Stimulated activated CD8-positive, alpha-beta memory T cell treated with anti-CD3 and anti-CD28 coated beads, Interleukin-4, amount 100 ng/mL, for 48 hours (primary cell): ENCODE measurements at places on chromosomes 11 and 22.

DNA sequence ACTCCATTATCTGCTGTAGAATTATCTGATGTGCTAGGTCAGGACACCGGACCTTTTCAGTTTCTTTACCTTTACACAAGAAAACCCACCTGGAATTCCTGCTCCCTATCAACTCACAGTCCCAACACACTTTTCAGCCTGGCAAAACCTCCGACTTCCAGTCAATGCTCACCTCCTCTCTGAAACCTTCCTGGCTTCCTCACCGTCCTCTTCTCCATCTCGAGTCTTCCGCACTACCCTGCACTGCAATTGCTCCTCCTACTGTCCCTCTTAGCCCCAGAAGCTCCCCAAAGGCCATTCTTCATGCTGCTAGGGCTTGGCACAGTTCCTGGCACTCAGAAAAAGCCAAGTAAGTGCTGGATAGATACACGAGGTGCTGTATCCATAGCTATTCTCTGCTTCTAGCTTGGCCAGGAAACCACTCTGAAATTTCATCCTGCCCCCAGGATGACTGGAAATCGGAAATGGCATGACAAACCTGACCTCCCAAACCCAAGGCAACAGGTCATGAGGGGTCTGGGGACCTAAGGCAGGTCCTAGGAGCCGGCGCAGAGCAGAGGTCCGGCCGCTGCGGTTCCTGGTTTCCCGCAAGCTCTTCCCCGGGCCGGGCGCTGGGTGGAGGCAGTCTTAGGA, 702 bp downstream of the SYN3 start:
- no peak for DNase-seq

DNA sequence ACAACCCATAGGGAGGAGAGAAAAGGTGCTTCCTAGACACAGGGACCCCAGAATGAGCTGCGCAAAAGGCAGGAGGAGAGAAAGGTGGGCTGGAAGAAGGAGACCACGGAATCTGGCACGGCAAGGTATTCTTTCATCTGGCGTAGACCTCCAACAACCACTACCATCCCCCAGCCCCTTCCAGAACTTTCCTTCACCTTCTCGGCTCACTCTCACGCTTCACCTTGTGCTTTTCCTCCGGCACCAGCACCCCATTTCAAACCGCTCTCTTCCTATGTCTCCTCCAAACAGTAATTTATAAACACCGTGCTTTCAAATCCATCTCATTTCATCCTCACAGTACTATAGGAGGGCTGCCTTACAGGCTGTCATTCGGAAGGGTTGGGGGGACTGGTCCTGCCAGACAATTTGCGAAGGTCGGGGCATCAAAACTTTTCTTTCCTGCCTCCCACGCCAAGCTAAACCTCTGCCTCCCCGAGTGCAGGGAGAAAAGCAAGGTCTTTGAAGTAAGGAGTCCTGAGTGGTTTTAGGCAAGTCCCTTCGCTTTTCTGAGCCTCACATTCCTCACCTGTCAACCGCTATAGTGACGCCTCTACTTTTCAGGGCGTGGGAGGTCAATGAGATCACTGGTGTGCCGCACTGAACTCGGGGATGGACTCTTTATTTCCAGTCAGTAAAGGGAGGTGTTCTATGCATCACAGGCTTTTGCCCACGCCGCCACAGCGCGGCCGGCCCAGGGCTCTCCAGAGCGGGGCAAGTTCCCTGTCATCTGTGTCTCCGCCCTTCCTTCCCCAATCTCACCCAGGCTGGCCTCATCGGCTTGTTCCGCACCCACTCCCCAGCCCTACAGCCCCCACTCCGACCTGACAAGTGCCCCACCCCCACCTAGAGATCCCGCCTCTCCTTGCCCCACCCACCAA, 800 bp downstream of the KCTD21 start:
- DNase-seq: peak; percentile 82

GRCh38 chr11:17702876-17703275, 16.5 kb upstream of the MYOD1 start:
- no peak for DNase-seq

- DNase-seq: no peak
Observed at GRCh38 chr11:27635567-27636037, 64.7 kb downstream of the BDNF start.

GRCh38 chr11:42036201-42036600, 576.7 kb upstream of the LRRC4C start:
- no peak for DNase-seq

GRCh38 chr11:70255477-70256116, 14.9 kb upstream of the PPFIA1 start:
- no peak for DNase-seq
